ENCODE measurements at places on chromosomes 6 and 20. TPM values are rescaled to one million over a fixed set of nuclear protein-coding genes. Genes with fewer than 3 reads are reported as not detected.

Gene C20orf141
- not detected for total RNA-seq

Gene ID4
- 56.0 TPM for total RNA-seq

Gene DEFB112
- total RNA-seq = not detected

Gene CST7
- 0.60 TPM for total RNA-seq

Gene SUMO4
- 16.1 TPM for total RNA-seq

Gene CD24
- total RNA-seq = 267 TPM

Gene DCDC2
- 5.9 TPM for total RNA-seq

Gene LST1
- total RNA-seq = 11.2 TPM

Gene DPPA5
- total RNA-seq = not detected

Gene LTB
- total RNA-seq = 1.4 TPM

Gene FAM110A
- 9.7 TPM for total RNA-seq

Gene PHACTR1
- 21.8 TPM for total RNA-seq

Gene FAM83C
- total RNA-seq = 0.16 TPM

Gene HUS1B
- 4.9 TPM for total RNA-seq

Gene PSORS1C1
- 0.22 TPM for total RNA-seq

Gene LRRC1
- 27.8 TPM for total RNA-seq

Gene HLA-DRB1
- total RNA-seq = 6.3 TPM

Gene DNAH8
- 0.27 TPM for total RNA-seq

Gene NR2E1
- total RNA-seq = 48.3 TPM

Gene BAG2
- total RNA-seq = 8.6 TPM

Gene ELOVL4
- 35.3 TPM for total RNA-seq

Gene SYTL3
- 3.2 TPM for total RNA-seq

Gene PLA2G7
- total RNA-seq = 1.9 TPM

Gene SLC35D3
- 4.9 TPM for total RNA-seq

Gene ULBP3
- total RNA-seq = 4.2 TPM

Gene ULBP1
- total RNA-seq = 0.60 TPM

Gene SFT2D1
- 42.3 TPM for total RNA-seq

Gene TSPO2
- not detected for total RNA-seq

Gene MYT1
- 37.3 TPM for total RNA-seq

Gene AGER
- total RNA-seq = 2.6 TPM

Gene DDO
- total RNA-seq = 0.16 TPM
